ENCODE measurements at places on chromosomes 2 and 18.

DNA sequence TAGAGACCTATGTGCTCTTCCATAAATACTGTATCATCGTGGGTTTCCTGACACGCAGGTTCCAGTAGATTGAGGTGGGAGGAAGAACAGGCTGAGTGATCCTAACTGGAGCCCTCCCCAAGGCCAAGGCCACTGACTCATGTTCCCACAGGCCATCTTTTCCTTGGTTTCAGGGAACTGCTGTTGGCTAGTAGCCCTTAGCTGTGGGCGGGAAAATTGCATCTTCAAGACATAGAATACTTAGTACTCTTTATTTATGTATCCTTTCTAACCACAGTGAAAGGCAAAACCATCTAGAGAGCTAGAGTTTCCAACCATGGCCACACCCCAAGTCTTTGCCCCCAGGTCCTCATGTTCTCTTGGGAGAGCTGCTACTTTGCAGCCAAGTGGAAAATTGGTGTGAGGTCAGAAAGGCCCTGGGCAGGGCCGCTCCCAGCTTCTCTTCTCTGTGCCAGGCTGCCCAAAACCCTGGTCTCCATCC lies 55.9 kb downstream of the COPS8 start:
- no peak for DNase-seq

- DNase-seq = no peak
Measured at GRCh38 chr2:177021706-177022343, 190.8 kb upstream of the HNRNPA3 start.

DNA sequence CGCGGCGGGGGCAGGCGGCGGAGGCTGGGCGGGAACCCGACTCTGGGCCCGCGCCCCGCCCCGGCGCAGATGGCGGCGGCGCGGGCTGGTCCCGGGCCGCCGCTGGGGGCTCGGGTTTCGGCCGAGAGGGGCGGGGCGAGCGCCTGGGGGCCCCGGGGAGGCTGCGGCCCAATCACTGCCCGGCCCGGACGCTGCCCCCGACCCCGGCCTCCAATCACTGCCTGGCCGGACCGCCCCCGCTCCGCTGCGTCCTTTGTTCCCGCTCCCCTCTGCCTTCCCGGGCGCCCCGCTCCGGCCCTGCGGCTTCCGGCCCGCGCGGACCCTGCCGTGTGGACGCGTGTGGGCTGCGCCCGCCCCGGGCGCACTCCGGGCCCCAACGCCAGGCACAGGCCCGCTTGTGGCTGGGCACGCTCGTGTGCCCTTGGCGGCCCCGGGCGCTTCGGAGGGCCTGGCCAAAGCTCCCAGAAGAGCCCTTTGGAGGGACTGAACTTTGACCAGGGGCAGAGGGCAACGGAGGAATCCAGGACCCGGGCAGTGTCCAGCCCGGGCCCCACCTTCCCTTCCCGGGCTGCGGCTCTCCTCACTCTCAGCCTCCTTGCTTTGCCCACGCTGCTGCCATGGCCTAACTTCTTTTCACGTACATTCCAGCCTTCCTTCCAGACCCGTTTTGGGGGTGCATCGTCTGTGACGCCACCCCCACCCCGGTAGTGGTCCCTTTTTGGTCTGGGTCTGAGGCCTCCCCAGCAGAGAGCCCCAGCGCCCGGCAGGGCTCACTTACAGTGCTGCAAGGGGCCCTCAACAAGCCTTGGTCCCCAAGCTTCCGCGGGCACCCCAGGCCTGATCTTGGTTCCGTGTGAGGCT lies 27.1 kb upstream of the PTMA start:
- peak; percentile 89 for DNase-seq

GRCh38 chr2:227310756-227311110 lies 14.3 kb upstream of the MFF start:
- DNase-seq = peak; percentile 13

- no peak for DNase-seq
Measured at GRCh38 chr18:50644807-50645206, 84.9 kb downstream of the MAPK4 start.

DNA sequence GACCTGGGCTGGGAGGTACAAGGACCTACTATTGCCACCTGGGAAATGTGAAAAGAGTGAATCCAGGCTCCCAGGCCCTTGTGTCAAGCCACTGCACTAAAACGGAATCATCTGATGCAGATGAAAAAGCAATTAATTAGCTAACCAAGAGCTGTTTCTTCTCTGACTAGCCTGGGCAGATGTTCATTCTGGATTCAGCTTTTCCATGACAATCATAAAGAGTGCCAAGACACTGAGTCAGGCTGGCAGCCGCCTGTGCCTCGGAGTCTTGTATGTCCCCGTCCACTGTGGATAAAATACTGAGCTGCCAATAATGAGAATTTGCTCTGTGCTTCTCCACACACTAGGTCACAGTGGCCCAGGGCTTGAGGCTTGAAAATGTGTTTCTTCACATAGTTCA lies 21.7 kb upstream of the LCLAT1 start:
- no peak for DNase-seq

DNA sequence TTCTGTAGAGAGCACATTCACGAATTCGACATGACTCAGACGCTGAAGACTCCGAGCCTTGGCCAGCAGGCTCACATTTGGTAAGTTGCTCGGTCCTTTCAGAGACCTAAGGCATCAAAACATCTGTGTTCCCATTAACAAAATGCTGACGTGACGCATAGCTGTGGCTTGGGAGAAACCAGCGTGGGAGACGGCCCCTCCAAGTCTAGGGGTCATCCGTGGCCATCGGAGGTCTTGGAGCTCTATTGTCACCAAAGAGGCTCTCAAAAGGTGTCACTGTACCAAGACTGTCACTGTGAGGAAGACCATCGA lies 14.9 kb downstream of the FBLN7 start:
- DNase-seq = no peak

DNA sequence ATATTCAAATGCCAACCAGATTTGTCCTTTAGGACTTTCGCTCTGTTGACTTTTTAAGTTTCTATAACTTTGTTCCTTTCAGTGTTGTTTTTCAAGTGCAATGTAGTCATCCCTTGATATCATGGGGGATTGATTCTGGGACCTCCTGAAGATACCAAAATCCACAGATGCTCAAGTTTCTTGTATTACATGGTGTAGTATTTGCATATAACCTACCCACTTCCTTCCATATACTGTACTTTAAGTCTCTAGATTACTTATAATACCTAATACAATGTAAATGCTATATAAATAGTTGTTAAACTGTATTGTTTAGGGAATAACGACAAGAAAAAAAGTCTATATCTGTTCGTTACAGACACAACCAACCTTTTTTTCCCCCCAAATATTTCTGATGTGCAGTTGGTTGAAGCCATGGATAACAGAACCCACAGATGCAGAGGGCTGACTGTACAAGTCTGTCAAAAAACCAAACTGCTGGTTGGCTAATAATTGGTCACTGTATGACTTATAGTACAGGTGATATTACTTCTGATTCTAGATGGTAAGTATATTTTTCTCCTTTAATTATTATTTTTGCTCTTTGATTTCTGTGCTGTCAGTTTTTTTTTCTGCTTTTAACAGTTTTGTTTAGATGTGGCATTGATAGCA lies 201.7 kb upstream of the STON1 start:
- no peak for DNase-seq

GRCh38 chr18:39190508-39190907 lies 1624.9 kb upstream of the CELF4 start:
- DNase-seq = no peak

- DNase-seq = no peak
Measured at GRCh38 chr2:233350708-233351107, 3.6 kb upstream of the DGKD start.

DNA sequence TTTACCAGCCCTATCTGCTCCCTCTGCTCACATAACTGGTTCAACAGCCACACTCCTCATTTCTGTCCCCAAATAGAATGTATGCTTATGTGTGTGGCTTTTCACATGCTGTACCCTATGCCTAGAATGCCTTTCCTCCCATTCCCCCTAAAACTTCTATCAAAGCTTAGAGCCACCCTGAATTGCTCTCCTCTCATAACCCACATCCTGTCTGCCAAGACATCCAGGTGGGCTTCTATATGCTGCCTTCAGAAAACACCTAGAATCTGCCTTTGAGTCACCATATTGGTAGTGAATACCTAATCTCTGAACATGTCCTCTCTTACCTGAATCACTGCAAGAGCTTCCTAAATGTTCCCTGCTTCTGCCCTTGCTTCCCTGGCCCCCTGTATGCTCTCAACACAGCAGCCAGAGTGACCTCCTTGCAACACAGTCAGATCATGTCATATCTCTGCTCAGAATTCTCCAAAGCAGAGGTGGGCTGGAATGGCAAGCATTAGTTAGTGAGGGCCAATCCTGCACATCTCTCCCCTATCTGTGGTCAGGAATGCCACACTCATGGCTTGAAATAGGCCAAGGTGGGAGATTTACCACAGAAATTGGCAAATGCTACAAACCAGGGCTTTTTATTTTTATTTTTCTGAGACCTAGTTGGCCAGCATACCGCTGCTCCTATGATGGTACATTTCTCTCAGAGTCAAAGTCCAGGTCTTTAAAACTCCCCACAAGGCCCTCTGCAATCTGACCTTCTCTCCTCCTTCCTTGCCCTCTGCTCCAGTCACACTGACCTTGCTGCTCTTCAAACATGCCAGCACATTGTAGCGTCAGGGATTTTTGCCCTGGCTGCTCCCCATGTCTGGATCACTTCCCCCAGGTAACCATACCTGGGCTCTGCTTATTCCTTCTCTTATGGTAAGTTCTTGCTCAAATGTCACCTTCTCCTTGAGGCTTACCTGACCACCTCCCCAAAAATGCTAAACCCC lies 111.8 kb upstream of the STON1 start:
- DNase-seq = no peak

- DNase-seq = no peak
Measured at GRCh38 chr2:162833345-162833744, 5.2 kb downstream of the KCNH7 start.

DNA sequence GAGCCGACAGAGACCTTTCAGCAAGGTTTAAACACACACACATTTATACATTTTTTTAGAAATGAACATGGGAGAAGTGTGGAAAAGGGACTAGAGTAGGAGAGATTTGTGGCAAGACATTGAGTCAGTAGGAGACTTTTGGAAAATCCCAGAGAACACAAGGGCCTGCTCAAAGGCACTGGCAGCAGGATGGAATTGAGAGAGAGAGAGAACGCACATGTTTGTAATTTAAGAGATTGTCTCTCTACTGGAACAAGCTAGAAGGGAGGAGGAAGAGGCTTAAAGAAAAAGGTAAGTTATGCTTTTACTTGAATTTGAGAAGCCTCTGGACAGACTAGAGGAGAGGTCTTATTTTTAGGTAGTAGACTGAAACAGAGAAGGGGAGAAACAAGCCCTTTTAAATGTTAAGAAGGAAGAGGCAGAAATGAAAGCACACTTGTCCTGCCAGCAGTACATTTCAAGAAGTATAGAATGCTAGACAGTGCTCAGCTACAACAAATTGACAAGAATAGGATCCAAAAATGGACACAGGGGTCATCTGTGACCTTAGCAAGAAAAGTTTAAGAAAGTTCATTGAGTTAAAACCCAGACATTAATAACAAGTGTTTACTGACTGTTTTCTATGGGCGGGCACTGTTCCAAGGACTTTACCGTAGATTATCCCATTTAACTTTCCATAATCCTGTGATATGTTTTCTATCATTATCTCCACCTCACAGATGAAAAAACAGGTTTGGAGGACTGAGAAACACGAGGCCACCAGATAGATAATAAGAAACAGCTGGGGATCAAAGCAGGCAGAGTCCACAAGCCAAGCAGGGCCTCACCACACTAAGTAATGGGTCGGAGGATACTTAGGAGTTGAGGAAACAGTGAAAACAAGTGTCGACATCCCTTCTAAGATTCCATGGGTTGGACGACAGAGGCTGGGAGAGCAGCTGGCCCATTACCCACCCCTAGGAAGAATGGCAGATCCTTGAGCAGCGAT lies 306.5 kb upstream of the NRP2 start:
- no peak for DNase-seq

DNA sequence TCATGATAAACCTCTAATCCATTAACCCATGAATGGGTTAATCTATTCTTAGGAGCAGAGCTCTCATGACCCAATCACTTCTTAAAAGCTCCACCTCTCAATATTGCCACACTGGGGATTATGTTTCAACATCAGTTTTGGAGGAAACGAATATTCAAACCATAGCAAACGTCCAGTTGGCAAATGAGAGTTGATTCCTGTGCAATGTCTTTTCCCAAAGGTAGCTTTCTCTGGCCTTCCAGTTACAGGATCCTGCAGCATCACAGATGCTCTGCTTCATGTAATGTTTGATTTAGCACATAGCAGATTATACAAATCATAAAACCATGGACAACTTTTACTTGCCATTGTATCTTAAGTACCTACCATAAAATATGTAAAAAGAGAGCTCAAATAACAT lies 481.0 kb downstream of the TNS1 start:
- DNase-seq = no peak
